ENCODE measurements at places on chromosomes 4 and X.

GRCh38 chr4:185357211-185357610 is 38.5 kb downstream of the LRP2BP start:
- no peak for DNase-seq

GRCh38 chr4:24248674-24249630 is 335.4 kb downstream of the DHX15 start:
- no peak for DNase-seq

DNA sequence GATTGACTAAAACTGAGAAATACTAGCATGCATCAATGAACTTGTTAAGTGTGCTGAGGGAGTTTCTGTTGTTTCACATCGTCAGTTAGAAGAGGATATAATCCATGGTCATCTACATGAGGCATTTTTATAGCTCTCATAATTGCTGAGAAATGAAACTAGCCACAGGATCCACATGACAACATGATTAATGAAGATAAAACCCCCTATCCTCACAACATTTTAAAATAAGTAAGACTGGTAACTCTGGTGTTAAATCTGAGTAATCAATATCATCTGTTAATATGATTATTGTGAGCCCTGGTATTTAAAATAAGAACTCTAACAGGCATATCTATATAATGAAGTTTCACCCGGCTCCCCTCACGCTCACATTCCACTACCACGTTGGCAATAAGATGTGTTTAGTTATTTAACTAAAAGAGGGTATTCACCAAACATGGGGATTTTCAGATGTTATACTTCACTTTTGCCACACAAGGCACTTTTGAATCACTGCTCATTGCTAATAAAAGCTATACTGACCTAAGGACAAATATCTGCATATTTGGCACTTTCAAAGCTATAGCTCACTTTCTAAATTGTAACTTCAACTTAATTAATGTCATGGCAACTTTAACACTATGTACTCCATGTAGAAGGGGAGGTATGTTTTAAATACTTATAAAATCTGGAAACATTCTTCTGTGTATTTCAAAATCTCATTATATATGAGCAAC is 6.7 kb downstream of the UNC5C start:
- no peak for DNase-seq

- no peak for DNase-seq
Measured at GRCh38 chr4:8939160-8939839, 67.7 kb upstream of the HMX1 start.

- no peak for DNase-seq
Measured at GRCh38 chrX:13167481-13168231, 123.2 kb upstream of the FAM9C start.

GRCh38 chr4:122716825-122717448 is 15.6 kb upstream of the BBS12 start:
- peak; percentile 38 for DNase-seq

- no peak for DNase-seq
Measured at GRCh38 chr4:8238036-8238511, 31.5 kb upstream of the HTRA3 start.

- no peak for DNase-seq
Measured at GRCh38 chr4:17316566-17316965, 195.3 kb downstream of the QDPR start.

- no peak for DNase-seq
Measured at GRCh38 chrX:132146456-132146855, 18.6 kb upstream of the FRMD7 start.

GRCh38 chr4:19259920-19260319 is 991.8 kb upstream of the SLIT2 start:
- no peak for DNase-seq

DNA sequence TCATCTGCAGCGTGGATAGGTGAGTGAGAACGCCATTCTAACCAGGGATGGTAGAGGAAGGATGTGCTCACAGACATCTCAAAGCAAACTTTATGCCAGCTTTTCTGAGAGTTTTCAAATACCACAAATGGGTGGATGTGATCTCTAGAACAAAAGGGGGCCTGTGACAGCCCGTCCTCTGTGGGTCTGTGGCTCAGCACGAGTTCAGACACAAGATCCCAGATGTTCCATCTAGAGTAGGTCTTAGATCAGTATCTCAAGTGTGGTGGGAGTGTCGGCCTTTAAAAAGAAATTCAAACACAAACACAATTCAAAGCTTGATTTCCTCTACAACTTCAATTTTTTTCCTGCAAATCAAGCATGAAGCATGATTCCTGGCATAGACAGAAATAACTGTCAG is 22.8 kb downstream of the QDPR start:
- DNase-seq = no peak

DNA sequence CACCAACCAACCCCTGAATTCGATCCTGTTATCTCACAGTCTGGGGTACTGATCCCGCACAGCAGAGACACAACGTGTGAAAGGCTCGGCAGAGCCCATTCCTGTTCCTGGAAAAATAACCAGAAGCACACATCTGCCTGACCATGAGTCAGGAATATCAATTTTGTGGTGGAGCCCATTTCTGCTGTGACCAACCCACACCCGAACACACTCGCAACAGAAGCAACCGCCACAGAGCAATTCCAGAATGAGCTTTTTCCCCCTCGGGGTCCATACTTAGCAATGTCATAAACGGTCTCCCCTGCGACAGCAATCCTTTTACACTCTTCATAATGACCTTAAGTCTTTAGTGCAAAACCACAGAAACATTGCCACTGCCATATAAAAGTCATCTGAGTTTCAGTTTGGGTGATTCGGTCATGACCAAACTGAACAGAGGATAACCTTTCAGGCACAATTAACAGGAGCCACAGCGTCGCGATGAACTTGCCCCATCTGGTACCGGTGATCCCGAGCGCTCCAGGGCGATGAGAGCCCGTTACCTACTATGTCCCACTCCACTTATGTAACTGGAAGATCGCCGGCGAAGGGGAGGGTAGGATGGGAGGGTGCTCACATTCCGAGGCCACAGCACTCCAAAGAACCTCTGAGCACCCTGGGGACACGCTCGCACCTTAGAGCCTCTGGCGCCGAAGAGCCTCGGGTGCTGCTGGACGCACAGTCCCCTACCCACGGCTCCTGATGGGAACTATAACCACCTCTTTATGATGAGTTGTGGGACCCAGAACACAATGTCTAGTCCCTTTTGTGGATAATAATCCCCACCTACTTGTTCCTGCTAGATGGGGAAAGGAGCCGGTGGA is 1.1 kb downstream of the MECP2 start:
- no peak for DNase-seq

DNA sequence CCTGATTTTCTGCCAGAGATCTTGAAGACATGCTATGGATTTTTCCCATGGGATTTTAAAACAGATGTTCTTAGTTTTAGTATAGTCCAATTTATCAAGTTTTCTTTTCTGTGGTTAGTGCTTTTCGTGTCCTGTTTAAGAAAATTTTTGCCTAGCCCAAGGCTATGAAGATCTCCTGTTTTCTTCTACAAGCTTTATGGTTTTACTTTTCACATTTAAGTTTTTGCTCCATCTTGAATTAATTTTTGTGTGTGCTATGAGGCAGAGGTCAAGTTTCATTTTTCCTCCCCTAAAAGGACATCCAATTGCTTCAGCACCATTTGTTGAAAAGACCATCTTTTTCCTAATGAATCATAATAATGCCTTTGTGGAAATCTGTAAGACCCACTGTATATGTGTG is 65.6 kb downstream of the POLR2B start:
- no peak for DNase-seq

GRCh38 chr4:101071241-101071640 is 276.1 kb downstream of the PPP3CA start:
- no peak for DNase-seq

DNA sequence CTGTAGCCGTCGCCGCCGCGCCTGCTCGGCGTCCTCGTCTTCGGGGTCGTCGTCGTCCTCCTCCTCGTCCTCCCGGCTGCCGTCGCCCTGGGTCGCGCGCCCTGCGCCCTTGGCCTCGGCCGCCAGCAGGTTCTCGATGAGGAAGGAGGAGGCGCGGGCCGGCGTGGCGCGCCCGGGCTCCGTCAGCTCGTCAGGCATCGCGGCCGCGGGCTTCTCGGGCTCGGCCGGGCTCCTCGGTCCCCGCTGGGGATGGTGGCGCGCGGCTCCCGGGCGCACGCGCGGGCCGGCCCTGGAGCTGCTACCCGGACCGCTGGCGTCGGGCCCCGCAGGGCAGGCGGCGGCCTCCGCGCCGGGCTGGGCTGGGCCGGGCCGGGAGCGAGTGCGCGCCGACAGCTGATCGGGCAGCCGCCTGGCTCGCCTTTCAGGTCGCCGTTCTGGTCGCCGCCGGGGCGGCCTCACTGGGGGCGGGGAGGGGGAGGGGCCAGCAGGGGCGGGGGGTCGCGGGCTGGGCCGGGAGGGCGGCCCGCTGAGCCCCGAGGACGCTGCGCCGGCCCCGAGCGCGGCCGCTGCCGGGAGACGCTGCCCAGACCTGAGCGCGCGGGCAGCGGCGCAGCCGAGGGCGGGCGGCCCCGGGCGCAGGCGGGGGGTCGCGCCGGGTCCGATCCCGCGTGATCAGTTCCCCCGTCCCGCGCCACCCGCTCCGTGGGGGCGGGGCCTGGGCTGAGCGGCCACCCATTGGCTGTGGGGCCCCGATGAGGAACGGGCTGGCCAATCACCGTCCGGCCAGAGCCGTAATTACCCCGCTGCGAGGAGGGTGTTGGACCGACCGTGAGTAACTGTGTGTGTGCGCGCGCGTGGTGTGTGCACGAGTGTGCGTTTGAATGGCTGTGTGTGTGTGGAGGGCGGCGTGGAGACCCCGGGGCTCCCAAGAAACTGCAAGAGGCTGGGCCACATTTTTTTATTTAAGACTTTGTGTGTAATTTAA is at the start of gene HMX1:
Gene HMX1 (minus strand): TSS at position 423 of the 985 bp plus-strand sequence. CDS start 225 bp downstream, at position 198.
- DNase-seq = no peak

- DNase-seq = no peak
Measured at GRCh38 chr4:833156-833555, 7.2 kb upstream of the CPLX1 start.

DNA sequence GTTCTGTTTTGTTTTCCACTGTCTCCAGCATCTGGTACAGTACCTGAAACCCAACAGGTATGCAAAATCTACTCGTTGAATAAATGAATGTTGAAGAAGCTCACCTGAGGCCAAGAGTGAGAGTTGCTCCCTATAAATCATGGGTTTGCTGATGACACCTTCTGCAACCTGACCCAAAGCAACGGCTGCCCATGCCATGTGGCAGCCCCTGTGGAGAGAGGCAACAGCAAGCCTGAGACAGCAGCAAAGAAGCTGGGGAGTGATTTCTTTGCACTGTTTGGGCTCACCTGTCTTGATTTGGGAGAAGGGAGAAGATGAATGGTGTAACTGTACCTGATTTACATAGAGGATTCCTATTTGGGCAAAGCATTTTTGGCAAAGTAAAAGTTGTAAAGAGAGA is 119.8 kb upstream of the GPC4 start:
- DNase-seq = no peak

DNA sequence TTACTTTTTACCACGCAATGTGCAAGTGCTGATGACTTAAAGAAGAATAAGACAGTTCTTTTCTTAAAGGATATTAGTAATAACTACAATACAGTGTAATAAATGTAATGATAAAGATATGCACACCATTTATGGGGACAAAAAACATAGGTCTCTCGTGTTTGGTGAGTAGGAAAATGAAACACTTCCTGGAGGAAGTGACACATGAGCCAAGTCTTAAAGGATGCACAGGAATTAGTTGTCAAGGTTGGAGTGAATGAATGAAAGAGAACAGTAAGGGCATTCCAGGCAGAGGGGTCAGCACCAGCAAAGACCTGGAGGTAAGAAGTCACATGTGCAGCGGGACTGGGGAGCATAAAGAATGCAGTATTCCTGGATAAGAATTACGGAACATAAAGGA is 112.7 kb downstream of the SH3RF1 start:
- no peak for DNase-seq

GRCh38 chr4:122914292-122914904 is 8.0 kb downstream of the NUDT6 start:
- no peak for DNase-seq

DNA sequence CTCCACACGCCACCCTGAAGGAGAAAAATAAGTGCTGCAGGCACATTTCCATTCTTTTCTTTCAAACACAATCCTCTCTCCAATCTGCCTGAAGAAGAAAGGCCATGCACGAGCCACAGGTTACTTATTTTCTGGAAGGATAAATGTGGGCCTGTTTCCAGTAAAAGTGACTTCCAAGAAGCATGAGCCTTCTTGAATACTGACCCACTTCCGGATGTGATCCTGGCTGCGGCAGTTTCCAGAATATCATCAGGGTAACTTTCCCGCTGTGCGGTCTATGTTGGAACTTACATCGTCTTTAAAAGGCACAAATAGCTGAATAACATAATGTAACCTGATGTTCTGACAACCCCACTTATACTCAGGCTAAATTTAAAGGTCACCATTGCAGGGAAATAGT is 66.3 kb upstream of the TAPT1 start:
- DNase-seq = no peak

- no peak for DNase-seq
Measured at GRCh38 chrX:97756879-97757278, 873.2 kb downstream of the RPA4 start.

DNA sequence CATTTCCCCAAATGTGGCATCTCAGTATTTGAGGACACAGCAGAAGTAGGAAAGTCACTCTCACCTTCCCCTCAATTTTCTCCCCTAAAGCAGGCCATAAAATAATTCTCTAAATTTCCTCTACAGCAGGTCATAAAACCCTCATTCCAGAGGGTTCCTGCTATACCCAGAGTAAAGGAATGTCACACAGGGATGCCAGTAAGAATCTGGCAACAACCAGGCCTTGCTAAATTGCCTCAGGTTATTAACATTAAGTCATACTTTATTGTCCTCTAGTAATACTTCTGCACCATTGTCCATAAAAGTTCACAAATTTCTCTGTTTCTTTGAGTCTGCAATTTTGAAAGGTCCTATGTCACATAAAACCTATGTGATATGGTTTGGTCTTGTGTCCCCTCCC is 685.7 kb upstream of the SLIT2 start:
- no peak for DNase-seq

GRCh38 chrX:110418316-110419235 is 59.9 kb downstream of the RTL9 start:
- DNase-seq = no peak

- DNase-seq = no peak
Measured at GRCh38 chr4:85452058-85452731, 22.8 kb upstream of the ARHGAP24 start.

- no peak for DNase-seq
Measured at GRCh38 chr4:96164814-96165351, 325.0 kb downstream of the PDHA2 start.

- DNase-seq = no peak
Measured at GRCh38 chrX:43939187-43939926, 33.8 kb downstream of the NDP start.

GRCh38 chr4:212438-213188 is 88.3 kb downstream of the ZNF718 start:
- no peak for DNase-seq

- DNase-seq = no peak
Measured at GRCh38 chrX:136658151-136658550, 10.2 kb downstream of the CD40LG start.

DNA sequence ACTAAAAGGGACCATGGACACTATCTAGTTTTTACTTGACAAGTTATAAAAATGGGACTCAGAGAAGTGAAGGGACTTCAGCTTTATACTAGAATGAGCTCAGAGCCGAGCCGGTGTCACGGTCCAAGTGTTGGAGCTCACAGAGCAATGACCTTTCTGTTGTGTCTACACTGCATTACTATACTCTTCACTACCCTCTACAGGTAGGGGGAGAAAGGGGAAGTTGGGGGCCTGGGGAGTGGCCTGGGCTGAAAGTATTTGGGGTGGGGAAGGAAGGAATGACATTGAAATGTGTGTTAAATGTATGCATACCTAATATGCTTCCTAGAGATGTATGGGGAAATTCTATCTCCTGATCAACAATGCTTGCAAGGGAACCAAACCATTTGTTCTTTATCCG is 48.8 kb upstream of the HHIP start:
- no peak for DNase-seq
